ENCODE measurements at places on chromosomes 5 and 9. TPM values are rescaled to one million over a fixed set of nuclear protein-coding genes. Genes with fewer than 3 reads are reported as not detected.

Gene CKMT2
- polyA plus RNA-seq, result not detected

Gene SLC6A7
- polyA plus RNA-seq, result not detected

Gene ZNG1E
- polyA plus RNA-seq, result 25.3 TPM

Gene SPINK1
- not detected for polyA plus RNA-seq

Gene MYOZ3
- polyA plus RNA-seq, result 0.15 TPM

Gene SPATA31D4
- polyA plus RNA-seq, result not detected

Gene PTGER4
- polyA plus RNA-seq, result 38.5 TPM

Gene LEAP2
- polyA plus RNA-seq, result 0.70 TPM

Gene FUBP3
- 30.0 TPM for polyA plus RNA-seq

Gene TMEM174
- not detected for polyA plus RNA-seq

Gene FBP2
- polyA plus RNA-seq, result not detected

Gene POC5
- polyA plus RNA-seq, result 10.6 TPM

Gene PTPN3
- polyA plus RNA-seq, result not detected

Gene MYMK
- not detected for polyA plus RNA-seq

Gene CLIC3
- 0.31 TPM for polyA plus RNA-seq

Gene HSD17B3
- not detected for polyA plus RNA-seq

Gene C1QTNF2
- not detected for polyA plus RNA-seq

Gene CCDC152
- polyA plus RNA-seq, result 0.70 TPM

Gene ANKDD1B
- 0.12 TPM for polyA plus RNA-seq

Gene SYK
- 0.26 TPM for polyA plus RNA-seq

Gene ZDHHC21
- 0.58 TPM for polyA plus RNA-seq

Gene GFI1B
- not detected for polyA plus RNA-seq

Gene ATG10
- 14.4 TPM for polyA plus RNA-seq

Gene CBY3
- polyA plus RNA-seq, result not detected

Gene DAP
- 60.9 TPM for polyA plus RNA-seq

Gene NR5A1
- not detected for polyA plus RNA-seq

Gene GABRG2
- not detected for polyA plus RNA-seq

Gene PCDHAC2
- not detected for polyA plus RNA-seq

Gene FOXD4L6
- polyA plus RNA-seq, result not detected

Gene CMYA5
- not detected for polyA plus RNA-seq

Gene PCDHB2
- polyA plus RNA-seq, result not detected

Gene IL5
- polyA plus RNA-seq, result not detected

Gene DPYSL3
- polyA plus RNA-seq, result not detected

Gene LRRC70
- 2.0 TPM for polyA plus RNA-seq

Gene IL13
- not detected for polyA plus RNA-seq

Gene GMCL2
- polyA plus RNA-seq, result not detected

Gene LCP2
- 189 TPM for polyA plus RNA-seq

Gene TERT
- polyA plus RNA-seq, result 0.23 TPM

Gene EMB
- 105 TPM for polyA plus RNA-seq

Gene RBM18
- 18.2 TPM for polyA plus RNA-seq

Gene CDC20B
- not detected for polyA plus RNA-seq

Gene ASTN2
- 2.2 TPM for polyA plus RNA-seq

Gene INSL6
- polyA plus RNA-seq, result 0.15 TPM

Gene SV2C
- not detected for polyA plus RNA-seq

Gene KCNT1
- not detected for polyA plus RNA-seq
